ENCODE measurements at places on chromosomes 1 and 21.

- DNase-seq: no peak
These were observed 3.1 kb downstream of the LMNA start for GRCh38 chr1:156117414-156118176.

- DNase-seq: peak; percentile 51
These were observed 20.6 kb upstream of the SH3D21 start for GRCh38 chr1:36285443-36286101.

DNA sequence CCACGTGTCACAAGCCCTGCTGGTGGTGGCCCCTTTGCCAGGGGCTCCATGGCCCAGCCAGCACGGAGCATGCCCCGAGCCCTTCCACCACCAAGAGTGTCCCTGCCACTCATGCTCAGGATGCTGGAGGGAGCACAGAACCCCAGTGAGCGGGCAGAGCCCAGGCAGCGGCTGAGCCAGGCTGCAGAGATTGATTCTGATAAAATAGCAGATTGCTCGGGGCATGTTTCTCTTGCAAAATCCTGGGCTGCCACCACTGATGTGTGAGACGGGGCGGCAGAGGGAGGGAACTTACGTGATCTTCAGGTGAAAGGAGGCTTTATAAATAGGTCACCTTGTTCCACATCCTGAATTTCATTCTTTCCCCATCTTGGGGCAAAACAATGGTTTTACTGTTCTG is 53.2 kb downstream of the SPSB1 start:
- DNase-seq: no peak

- no peak for DNase-seq
These were observed 35.7 kb downstream of the NRIP1 start for GRCh38 chr21:15029077-15029476.

GRCh38 chr1:86933562-86934377 is 19.3 kb downstream of the HS2ST1 start:
- DNase-seq: no peak

GRCh38 chr1:53336146-53336545 is 8.3 kb upstream of the LRP8 start:
- no peak for DNase-seq

GRCh38 chr1:24027838-24028468 is 47.8 kb upstream of the SRSF10 start:
- no peak for DNase-seq

DNA sequence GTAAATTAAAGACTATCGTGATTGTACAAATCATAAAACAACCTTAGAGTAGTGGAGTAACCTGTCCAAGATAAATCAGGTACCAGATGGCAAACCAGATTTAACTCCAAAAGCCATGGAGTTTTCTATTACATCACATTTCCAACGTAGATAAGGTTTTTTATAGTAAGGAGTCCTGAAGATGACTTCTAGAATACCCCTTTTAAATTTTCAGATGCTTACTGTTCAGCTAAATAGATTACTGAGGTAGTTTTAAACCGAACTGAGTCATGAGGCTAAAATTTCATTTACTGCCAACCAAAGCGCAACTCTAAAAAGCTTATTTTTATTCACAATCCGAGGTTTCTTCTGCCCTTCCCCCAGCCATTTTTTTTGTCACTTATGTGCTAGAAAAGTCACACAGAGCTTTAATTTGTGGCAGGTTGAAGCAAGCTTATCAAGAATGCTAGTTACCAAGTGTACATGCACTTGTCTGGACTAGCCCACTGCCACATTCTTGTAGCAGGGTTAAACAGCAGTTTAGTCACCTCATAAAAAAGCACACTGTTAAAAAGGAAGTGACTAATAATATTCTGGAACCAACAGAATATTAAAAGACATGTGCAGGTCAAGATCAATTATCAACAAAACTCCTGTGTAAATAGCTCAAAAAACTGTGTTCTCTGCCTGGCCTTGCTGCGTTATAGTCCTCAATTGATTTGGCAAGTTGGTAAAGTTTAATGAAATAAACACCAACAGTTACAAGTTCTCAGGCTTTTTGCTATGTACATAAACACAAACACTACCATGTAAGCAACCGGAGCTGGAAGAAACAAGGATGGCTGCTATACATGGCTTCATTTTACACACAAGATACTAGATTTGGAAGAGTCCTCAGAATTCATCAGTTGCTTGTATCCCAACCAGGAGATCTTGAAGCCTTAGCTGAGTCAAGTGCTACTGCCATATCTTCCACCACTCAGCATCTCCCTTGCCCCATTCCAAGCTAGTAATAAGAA is 180.3 kb upstream of the DMRTA2 start:
- peak; percentile 26 for DNase-seq

DNA sequence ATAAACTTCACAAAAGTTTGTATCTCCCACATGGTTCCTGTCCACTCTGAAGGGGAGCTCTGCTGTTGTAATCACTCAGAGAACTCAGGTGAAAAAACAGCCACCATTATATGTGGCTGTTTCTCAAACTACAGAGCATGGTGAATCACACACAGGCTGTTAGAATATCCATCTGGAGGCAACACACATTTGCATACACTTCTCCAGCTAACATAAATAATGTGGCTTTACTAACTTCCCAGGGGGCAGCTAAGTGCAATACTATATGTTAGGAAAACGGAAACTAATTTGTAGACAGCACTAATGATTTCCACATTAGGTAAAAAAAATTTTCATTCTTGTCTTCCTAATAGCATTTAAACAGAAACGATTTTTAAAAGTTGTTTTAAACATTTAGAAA is 49.3 kb downstream of the PTGFR start:
- no peak for DNase-seq

GRCh38 chr1:205834751-205835150 is 15.2 kb downstream of the PM20D1 start:
- no peak for DNase-seq

GRCh38 chr1:241270016-241270415 is 87.0 kb downstream of the RGS7 start:
- no peak for DNase-seq

DNA sequence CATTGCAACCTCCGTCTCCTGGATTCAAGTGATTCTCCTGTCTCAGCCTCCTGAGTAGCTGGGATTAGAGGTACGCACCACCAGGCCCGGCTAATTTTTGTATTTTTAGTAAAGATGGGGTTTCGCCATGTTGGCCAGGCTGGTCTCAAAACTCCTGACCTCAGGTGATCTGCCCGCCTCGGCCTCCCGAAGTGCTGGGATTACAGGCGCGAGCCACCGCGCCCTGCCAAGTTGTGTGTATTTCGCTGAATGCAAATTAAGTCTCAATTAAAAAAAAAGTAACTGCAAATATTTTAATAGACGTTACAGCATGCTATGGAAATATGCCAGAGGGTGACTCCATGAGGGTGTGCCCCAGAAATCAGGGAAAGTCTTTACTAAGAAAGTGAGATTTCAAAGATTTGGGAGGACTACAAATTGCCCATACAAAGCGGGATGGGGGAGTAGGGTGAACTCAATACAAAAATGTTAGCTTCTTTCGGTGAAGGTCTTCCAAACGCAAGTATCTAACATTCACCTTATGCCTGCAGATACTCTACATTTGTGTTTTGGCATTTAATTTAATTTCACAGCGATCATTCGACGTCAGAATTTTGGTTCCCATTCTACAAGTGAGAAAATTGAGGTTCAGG is 85.6 kb downstream of the NKAIN1 start:
- no peak for DNase-seq

DNA sequence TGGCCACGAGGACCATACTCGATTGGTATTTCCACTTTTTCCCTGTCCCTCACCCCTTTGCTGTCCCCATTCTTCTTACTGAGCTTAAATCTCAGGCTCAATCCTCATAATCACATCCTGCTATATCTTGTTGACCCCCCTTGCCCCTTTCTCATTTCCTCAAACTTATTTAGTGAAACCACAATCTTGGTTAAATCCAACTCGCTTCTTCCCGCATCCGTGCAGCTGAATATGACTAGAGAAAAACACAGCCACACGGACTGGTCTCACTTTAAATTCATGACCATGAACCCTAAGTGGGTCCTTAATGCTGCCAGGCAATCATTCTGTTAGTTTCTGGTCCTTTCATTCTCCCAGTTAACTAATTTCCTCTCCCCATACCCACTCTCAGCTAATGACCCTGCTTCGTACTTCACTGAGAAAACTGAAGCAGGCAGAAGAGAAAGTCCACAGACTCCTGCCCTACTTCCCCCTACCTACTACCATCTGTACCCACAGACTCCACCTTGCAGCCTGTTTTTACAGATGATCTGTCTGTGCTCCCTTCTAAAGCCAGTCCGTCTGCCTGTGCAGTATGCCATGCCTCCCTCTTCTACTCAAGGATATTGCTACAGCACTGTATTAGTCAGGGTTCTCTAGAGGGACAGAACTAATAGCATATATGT is 96.8 kb upstream of the LMO4 start:
- no peak for DNase-seq

DNA sequence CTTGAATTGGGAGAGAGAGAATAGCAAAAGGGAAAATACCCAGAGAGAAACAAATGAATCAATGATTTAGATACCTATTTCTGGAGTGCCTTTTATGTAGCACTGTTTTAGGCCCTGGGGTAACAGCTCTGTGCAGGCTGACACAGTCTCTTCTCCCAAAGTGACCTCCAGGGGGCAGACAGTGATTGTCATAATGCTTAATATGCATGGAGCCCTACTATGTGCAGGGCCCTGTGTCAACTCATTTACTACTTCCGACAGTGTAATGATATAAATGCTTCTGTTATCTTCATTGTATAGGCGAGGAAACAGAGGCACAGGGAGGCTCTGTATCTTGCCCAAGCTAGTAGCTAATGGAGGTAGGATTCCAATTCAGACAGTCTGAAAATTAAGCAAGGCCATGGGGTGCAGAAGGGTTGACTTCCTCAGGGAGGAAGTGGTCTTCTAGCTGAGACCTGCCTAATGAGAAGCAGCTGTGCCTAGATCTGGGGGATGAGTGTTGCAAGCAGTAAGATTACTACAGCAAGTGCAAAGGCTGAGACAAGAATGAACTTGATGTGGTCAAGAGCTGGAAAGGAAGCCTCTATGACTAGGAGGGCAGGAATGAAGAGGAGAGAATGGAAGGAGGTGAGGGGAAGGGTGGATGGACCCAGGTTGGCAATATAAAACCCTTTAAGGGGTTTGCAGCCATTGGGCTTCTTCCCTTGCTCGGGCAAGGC is 16.2 kb upstream of the SERINC2 start:
- peak; percentile 86 for DNase-seq

- no peak for DNase-seq
These were observed 14.4 kb upstream of the CAMTA1 start for GRCh38 chr1:6770751-6771440.

GRCh38 chr1:21337454-21337927 is 47.2 kb upstream of the ECE1 start:
- no peak for DNase-seq

DNA sequence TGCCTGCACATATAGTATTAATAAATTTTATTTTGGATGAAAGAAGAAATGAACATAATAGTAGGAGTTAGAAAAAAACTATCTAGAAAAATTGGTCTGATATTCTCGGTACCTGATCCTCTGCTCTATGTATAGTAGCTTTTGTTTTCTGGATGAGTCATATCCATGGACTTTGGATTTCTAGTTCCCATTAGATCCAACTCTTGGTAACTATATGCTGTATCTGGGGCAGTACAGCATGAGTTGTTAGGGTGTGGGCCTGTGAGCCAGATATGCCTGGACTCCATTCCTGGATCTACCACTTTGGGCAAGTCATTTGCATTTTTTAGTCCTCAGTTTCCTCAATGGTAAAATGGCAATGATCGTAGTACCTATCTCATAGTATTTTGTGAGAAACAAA is 372.2 kb upstream of the PKN2 start:
- no peak for DNase-seq

- no peak for DNase-seq
These were observed 18.8 kb downstream of the BATF3 start for GRCh38 chr1:212680680-212681389.

- DNase-seq: no peak
These were observed 128.6 kb downstream of the LHX4 start for GRCh38 chr1:180358649-180359048.

Measured in HS-27A (cell line).